ENCODE measurements at places on chromosomes 1 and 21. TPM values are rescaled to one million over a fixed set of nuclear protein-coding genes. Genes with fewer than 3 reads are reported as not detected.
A peak's percentile ranks its signal among the peaks of the same experiment; 100 is the strongest.

CYP4A22 gene
- not detected for total RNA-seq

HLX gene
- 3.9 TPM for total RNA-seq

HRNR gene
- not detected for total RNA-seq

- peak; percentile 82 for DNase-seq
Measured at GRCh38 chr1:25875154-25875855, at the start of gene PAQR7. Gene PAQR7, minus strand, starts transcription at chr1:25875708. Its CDS starts 11,869 bp downstream, at chr1:25863839.

DNA sequence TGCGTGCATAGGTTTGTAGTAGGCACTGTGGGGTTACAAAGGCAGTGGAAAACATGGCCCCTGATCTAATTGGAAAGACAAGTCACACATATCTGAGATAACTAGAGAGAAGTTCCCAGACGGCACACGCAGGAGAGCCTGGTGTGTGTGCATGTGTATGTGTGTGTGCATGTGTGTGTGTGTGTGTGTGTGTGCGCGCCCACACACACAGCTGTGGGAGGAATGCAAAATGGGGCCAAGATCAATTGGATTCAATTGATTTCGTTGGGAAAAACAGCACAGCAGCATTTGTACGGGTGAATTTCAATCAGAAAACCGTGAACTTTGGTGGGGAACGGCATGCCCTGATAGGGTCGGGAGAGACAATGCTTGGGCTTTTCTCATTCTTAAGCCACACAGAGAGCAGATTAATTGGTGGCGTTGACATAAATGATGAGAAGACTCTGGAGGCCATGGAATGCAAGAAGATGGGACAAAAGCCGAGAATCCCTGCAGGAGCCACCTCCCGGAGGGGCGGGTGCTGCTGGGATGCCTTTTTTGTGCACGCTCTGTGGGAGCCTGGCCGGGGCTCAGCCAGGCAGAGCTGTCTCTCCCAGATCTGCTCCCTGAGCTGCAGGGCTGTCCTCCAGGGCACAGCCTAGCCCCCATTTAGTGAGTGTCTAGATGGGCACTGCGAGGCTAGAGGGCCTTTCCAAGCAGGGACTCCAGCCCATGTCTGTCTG lies 322.0 kb downstream of the CAMTA1 start:
- no peak for DNase-seq

DNA sequence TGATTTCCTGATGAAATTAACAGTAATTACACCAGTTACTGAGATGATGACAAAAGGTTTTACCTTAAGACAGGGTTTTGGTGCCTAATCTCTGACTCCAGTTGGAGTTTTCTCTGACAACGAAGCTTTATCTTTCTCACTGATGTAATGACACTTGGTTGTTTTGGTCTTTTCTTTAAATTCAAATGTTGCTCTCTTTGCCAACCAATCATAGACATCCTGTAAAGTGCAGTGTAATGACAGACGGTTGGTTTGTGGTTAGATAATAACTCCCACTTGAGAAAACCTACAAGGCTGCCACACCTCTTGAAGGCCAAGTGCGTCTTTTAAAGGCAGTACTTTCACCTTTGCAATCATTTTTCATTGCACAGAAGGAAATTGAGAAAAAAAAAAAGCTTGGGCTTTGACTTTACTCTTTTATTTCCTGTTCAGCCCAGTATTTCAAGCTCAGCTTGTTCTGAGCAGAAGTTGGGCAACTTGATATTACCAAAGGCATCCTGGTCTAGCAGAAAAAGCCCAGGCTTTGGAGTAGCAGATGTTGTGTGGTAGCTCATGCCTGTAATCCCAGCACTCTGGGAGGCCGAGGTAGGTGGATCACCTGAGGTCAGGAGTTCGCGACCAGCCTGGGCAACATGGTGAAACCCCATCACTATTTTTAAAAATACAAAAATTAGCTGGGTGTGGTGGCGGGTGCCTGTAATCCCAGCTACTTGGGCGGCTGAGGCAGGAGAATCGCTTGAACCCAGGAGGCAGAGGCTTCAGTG lies 14.9 kb downstream of the PDIK1L start:
- DNase-seq = peak; percentile 65

DNA sequence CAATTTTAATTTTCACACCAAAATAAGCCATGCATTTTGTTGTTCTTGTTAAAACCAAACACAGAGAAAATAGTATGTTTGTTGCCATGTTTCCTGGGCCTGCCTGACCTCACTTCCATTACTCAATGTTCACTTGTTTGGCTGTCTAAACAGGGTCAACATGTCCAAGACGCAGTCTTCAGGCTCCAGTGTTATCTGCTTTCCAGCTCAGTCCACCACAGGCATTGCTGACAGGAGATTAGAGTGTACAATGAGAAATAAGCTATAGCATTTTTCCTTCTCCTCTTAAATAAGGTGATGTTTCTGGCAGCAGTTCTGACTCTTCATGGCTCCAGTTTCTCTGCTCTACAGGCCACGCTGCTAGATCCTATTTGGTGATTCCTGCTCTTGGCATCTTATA lies 1030.5 kb downstream of the KCNT2 start:
- DNase-seq = no peak

DNA sequence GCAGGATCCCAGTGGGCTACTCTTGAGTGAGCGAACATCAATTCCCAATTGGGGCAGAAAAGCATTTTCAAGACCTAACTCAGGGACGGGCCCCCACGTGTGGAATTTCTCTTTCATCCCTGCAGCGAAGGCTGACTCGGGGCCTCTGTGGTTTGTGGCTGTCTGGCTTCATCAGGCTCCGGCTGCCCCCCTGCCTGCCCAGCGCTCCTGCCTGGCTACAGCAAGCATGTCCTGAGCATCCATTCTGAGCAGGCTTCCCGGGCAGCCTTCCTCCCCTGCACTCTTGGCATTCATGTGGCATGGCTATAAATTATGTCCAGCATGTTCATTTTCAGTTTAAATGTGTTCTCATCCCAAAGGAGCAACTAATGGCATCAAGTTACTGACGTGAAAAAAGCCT lies 588.1 kb downstream of the KIF26B start:
- no peak for DNase-seq

DNA sequence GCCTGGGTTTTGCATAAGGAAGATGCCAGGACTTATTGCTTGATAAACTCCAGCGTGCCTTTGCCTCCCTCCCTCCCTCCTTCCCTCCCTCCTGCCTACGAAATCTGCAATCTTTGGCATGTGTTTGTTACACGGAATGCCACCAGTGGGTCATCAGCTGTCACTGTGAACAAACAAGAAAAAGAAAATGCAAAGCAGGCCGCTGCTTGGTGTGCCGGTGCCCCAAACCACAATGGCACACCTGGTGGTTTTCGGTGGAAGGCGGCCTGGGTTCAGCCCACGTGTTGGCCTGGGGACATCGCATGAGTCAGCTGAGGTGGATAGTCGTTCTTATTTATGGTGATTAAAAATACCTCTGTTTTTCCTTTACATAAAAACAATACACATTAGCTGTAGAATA lies 16.3 kb upstream of the IFNLR1 start:
- DNase-seq = no peak

DNA sequence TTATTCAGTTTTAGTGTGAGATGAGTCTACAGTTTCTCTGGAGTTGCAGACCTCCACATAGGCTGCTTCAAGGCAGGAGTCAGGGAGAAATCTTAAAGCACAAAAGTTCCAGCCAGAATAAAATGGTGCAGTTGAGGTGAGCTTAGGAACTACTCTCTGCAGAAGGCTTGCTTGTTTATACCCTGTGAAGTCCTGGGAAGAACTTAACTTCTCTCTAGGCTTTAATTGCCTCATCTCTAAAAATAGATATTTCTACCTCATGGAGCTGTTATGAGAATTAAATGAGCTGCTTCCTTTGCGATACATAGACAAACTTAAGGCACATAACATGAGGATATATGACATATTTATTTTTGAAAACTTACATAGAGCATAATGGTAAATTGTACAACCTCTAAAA lies 286.2 kb downstream of the GPATCH2 start:
- no peak for DNase-seq

DNA sequence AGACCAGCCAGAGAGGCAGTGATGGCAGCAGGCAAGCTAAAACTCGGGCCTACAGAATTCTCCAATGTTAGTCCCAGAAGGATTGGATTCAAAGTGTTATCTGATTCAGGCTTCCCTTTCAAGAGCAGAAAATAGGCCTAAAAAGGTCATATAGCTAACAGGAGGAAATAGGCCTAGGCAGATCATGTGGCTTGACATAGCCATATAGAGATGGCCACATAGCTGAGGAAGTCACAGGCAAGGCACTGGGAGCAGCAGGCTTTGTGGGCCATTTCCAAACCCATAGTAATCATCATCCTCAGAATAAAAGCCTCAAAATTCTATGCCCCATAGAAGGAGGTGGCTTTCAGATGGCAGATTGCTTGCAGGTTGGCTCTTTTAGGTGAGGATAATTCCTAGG lies 29.0 kb upstream of the LMO4 start:
- DNase-seq = no peak

- DNase-seq = no peak
Measured at GRCh38 chr21:34592120-34592955, 22.6 kb downstream of the RCAN1 start.

DNA sequence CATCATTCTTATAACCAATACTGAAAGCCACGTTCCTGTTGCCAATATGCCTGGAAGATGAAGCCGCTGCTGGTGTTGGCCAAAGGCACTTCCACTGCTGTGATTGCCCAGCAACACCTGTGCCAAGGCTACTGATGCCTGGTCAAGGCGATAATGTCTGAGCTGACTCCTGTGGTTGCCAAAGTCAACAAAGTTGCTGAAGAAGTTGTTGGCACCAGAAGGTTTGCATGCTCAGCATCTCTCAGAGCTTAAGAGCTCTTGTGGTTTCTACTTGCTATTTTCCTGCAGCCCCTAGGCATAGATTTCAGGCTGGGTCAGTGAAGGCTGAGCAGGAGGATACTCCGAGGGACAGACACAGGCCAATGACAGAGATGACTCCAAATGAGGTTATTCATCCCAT lies 63.4 kb upstream of the RAB3GAP2 start:
- DNase-seq = no peak

DNA sequence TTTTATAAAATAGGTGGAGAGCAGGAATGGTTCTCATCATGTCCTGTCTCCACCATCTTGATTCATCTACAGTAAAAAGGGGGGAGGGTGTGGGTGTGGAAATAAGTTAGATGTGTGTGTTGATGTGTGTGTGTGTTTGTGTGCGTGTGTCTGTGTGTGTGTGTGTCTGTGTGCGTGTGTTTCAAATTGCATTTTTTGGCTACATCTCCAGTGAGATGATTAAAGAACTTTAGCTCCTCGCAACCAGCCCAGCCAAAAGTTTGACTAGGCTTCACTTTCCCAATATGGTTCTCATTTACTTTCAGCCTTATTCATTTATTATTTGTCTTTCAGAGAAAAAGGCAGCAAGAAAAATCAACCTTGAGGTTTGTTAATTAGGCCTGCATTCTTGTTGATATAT lies 14.7 kb upstream of the HAO2 start:
- no peak for DNase-seq
